ENCODE measurements at places on chromosomes 7 and 10.

DNA sequence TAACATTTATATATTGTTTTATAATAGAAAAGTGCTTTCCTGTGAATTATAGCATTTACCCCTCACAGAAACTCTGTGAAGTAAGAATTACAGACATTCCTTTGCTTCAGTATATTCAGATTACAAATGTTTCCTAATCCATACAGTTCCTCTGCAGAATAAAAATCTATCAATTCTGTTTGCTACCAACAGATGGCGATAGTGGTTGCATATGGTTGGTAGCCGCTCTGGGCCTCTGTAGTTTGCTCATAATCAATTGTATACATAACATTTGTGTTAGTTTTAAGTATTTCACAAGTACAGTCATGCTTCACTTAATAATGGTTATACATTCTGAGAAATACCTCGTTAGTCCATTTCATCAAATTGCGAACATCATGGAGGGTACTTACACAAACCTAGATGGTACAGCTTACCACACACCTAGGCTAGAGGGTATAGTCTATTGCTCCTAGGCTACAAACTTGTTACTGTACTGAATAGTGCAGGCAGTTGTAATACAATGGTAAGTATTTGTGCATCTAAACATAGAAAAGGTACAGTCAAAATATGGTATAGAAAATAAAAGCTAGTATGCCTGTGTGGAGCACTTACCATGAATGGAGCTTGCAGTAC is 94.4 kb upstream of the STEAP4 start:
- DNase-seq = peak; percentile 41

- DNase-seq = no peak
Measured at GRCh38 chr10:48811917-48812316, 127.2 kb downstream of the WDFY4 start.

DNA sequence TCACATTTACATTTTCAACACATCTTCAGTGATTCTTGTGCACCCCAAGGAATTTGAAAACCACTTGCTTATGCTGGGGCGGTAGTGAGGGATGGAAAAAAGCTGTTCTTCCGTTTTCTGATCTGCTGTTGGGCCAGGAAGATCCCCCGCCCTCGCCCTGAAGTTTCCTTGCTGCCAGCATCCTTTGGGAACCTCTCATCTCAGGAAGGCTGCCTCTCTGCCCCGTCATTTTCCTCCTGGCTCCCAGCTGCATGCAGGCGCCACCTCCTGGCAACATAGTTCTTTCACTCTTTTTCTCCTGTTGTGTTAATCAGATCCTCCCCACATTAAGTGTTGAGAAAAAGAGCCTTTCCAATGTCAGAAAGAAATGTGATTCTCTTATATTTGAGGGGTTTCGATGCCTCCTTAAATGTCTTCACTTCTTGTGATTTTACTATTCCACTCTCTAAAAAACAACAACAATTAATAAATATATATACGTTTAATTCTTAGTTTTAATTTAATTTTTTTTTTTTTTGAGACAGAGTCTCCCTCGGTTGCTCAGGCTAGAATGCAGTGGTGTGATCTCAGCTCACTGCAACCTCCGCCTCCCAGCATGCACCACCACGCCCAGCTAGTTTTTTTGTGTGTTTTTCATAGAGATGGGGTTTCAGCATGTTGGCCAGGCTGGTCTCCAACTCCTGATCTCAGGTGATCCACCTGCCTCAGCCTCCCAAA is 122.9 kb downstream of the RALA start:
- peak; percentile 79 for DNase-seq

DNA sequence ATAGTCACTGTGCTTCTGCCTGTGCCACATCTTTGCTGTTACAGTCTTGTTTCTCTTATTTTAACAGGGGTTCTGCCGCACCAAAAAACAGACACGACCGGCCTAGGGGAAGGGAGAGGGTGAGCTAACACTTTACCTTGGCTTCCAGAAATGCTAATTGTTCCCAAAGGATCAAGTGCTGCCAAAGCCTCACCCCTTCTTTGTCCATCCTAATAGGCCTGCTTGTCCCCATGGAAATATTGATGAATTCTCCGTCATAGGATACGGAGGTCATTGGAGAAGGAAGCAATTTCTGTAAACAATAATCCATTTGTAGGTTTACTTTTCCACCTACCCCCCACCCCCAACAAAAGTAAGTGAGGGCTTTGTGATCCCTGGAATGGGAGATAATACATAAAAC is 567.3 kb downstream of the KCNMA1 start:
- no peak for DNase-seq

Measured in MCF 10A (cell line).